CD4-positive, CD25-positive, alpha-beta regulatory T cell (primary cell): ENCODE measurements at places on chromosomes 16 and 17.

DNA sequence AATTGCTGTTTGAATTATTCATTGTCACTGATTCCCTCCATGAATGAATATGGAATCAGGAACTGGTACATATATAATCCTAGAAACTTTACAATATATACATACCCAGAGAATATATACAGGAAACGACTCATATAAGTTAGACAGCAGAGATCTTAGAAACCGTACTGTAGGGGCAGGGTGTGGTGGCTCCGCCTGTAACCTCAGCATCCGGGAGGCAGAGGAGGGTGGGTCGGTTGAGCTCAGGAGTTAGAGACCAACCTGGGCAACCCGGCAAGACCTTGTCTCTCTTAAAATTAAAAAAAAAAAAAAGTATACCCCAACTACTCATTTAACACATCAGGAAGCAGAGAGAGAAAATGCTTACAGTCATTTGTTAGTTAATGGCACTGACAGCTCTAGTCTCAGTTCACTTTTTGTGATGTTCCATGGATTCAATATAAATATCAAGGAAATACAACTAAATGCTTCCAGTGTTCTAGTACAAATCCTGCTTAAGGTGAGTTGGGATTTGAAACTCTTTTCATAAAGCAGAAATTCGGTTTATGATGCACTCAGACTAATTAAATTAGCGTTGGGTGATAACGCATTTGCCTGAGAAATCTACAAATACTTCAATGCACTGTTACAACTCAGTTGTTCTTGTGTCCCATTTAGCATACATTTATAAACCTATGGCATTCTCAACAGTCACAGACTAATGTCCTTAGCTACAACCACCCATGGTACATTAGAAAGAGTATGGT, 5.6 kb downstream of the GLG1 start:
- peak; percentile 66 for DNase-seq

DNA sequence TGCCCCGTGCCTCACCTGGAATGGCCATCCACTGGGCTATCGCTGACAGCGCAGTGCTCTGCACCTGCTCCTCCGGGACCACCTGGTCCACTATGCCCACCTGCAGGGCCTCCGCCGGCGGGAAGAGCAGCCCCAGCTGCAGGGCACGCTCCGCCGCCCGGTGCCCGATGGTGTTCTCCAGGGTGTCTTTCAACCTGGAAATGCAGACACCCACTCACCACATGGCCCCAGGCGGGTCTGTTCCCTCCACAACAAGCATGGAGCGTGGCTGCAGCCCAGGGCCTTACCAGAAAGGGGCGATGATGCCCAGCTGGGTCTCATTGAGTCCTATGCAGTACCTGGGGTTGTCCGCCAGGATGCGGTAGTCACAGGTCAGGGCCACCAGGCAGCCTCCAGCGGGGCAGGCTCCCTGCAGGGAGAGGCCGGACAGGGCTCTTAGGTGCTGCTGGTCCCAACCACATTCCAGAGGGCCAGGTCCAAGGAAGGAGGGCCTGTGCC, 6.8 kb downstream of the DNASE1L2 start:
- no peak for DNase-seq

DNA sequence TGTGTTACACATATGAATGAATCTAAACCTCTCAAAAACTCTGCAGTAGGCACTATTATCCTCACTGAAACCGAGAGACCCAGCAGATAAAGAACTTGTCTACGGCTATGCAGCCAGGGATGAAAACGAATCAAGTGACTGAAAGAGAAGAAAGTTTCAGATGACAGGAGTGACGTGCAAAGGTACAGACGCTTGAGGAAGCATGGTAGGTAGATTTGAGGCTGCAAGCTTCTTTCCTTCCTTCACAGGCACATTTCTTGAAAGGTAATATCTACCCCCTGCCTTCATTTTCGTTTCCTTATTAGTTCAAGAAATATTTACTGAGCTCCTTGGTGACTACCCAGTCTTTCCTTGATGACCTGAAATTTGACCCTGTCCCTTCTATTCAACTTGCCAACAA, 211.5 kb upstream of the AXIN2 start:
- no peak for DNase-seq

GRCh38 chr17:21286066-21286770, 1.7 kb downstream of the MAP2K3 start:
- no peak for DNase-seq

- peak; percentile 39 for DNase-seq
Observed at GRCh38 chr17:10616502-10617119, 40.5 kb downstream of the MYH3 start.

DNA sequence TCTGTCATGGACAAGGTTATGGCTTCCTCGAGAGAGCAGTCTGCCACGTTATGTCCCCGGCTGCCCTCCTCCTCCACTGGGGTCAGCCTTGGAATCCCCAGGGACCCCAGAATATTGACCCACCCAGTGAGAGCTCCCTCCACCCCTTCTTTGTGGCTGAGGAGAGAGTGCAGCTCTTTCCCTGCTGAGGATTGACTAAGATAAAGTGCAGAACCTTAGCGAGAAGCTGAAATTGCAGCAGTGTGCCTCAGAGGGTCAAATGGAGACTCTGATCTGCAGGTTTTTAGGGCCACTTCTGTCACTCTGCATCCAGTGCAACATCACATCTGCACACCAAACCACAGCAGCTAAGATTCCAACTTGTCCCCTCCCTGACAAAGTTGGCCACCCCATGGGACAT, 25.6 kb upstream of the PMFBP1 start:
- no peak for DNase-seq
